EL (cell line): ENCODE measurements at places on chromosomes 1 and 21.
A peak's percentile ranks its signal among the peaks of the same experiment; 100 is the strongest.

- DNase-seq: no peak
Observed at GRCh38 chr21:40947713-40948112, 100.8 kb upstream of the DSCAM start.

GRCh38 chr1:4796161-4797015 is 142.0 kb downstream of the AJAP1 start:
- no peak for DNase-seq

DNA sequence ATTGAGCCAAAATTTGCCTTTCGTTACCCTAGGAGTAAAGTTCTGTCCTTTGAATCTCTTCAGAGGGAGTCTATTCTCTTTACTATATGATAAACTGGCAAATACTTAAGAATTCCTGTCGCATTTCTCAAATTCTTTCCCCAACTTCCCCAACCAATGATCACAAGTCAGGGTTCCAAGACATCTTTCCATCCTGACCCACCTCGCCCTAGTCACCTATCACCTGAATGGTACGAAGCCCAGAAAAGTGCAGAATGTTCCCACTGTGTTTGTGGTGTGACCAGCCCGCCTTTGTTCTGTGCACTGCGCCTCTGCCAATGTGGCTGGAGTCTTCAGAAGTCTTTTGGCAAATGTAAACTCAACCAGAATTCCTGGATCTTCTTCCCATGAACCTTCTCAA is 132.5 kb downstream of the RNF220 start:
- no peak for DNase-seq

GRCh38 chr1:13725714-13726175 is 25.8 kb downstream of the PRDM2 start:
- DNase-seq: peak; percentile 5

DNA sequence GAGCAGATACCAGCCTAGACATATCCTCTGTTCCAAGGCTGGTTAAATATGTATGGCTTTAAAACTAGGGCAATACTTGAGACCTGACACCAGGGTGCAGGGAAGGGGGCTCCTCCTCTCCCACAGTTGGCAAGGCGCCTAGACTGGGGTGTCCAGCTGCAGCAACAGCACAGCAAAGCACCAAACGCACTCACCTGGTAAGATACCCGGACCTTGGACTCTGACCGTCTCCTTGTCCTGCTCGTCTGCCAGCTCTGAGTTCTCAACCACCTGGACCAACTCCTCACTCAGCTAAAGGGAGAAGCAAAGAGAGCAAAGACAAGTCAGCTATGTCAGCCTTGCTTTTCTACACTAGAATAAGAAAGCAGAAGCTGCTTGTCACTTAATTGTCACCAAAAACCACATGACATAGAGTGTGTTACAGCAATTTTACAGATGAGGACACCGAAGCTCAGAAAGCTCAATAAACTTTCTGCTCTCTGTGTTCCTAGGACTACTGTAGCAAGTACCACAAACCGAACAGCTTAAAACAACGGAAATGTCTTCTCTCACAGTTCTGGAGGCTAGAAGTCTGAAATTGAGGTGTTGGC is 4.4 kb downstream of the PACC1 start:
- DNase-seq: no peak

DNA sequence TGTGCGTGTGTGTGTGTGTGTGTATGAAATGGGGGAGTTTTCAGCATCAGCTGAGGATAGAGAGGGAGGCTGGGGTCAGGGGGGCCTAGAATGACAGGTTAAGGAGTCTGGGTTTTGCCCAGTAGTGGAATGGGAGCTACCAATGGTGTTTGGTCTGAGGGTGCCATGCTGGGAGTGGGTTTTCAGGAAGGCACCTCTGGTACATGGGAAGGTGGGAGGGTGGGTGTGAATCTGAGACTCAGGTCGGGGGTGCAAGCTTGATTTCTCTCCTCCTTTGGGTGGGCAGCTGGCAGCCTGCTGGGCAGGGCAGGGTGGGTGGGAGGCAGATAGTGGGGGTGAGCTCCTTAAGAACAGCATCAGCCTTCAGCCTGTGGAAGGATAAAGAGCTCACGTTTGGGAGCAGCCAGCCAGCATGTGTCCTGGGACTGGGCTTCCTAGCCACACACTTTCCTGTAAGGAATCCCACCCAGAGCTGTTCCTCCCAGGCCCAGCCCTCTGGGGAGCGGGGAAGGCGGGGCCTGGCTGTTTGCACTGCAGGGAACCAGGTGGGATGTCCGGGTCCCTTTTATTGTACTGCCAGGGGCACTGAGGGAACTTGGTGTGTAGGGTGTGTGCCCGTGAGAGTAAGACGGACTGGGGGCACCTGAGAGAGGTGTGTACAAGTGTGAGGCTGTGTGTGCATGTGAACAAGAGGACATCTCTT is 152.8 kb downstream of the FOXD2 start:
- no peak for DNase-seq
